ENCODE measurements at places on chromosomes 13 and 19. TPM values are rescaled to one million over a fixed set of nuclear protein-coding genes. Genes with fewer than 3 reads are reported as not detected.

PCDH17 gene
- total RNA-seq, result not detected

SOHLH2 gene
- not detected for total RNA-seq

SCGB2B2 gene
- total RNA-seq, result 0.82 TPM

ASF1B gene
- total RNA-seq, result 4.6 TPM

ZNF66 gene
- total RNA-seq, result 15.7 TPM

NLRP13 gene
- not detected for total RNA-seq

LYL1 gene
- total RNA-seq, result 7.9 TPM

SLC25A41 gene
- total RNA-seq, result 0.96 TPM

- no peak for DNase-seq
Observed at GRCh38 chr13:54183166-54183565, 1154.6 kb downstream of the OLFM4 start.

GRCh38 chr13:46630431-46631178 is 77.6 kb downstream of the LRCH1 start:
- no peak for DNase-seq

GRCh38 chr13:41606646-41607045 is 149.3 kb downstream of the RGCC start:
- no peak for DNase-seq

DNA sequence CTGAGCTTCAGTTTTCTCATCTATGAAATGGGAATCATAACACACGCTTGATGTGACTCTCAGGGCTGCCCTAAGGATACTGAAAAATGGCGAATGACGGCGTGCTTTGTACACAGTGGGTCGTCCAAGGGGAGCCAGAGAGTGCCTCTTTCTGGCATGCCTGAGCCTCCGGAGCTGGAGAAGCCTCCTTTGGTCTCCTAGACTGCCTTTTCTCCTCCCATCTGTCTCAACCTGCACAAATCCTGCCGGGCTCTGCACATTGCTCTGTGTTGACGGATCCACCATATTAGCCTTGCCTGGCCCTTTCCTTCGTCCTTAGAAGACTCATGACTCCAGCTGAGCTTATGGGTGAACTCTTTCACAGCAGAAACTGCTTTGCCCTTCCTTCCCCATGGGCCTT is 220.9 kb downstream of the TSHZ3 start:
- DNase-seq, result no peak

DNA sequence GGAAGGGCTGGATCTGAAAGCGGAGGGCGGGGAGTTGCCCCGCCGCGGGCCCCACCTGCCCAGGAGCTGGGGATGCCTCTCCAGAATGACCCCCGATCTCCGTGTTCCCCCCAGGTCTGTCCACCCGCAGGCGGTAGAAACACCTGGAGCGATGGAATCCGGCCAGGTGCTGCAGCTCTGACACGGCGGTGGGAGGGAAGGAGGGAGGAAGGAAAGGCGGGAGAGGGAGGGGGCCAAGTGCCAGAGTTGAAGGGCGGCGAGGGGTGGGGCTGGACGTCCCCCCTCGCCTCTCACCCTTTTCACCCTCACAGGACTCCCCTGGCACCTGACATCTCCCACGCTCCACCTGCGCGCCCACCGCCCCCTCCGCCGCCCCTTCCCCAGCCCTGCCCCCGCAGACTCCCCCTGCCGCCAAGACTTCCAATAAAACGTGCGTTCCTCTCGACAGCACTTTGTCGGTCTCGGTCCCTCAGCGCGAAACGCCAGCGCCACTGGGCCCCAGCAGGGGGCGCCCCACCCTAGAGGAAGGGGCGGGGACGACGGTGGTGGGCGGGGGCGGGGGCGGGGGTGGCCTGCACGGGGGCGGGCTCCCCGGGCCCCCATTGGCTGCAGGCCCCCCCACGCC is 337 bp upstream of the FXYD7 start:
- DNase-seq, result peak; percentile 80

- DNase-seq, result no peak
Observed at GRCh38 chr19:33339016-33339984, 34.2 kb upstream of the CEBPG start.

GRCh38 chr19:6032381-6032780 is 54.4 kb upstream of the RANBP3 start:
- no peak for DNase-seq

DNA sequence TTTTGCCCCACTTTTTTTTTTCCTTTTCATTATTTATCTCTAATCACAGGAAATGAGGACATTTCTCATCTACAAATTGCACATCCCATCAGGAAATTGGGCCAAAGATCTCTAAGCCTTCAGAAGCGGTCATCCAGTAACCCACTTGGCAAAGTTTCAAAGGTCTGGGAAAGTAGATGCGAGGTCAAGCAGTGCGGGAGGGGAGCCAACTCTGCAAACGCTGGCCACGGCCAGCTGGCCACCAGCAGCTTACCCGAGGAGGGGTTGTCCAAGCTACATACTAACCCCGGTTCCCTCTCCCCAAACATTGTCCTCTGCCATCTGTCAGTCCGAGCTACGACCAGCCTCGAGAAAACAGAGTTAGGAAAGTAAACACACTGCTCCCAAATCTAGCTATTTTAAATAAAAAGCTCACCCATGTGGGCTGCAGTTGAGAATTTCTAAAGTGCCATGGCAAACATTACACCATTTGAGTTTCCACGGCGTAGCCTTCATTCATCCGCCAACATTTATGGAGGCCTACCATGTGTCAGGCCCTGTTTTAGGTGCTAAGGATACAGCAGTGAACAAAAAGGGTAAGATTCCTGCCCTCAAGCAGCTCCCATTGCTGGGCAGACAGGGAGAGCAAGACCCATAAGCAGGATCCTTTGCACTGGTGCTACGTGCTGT is 11.5 kb downstream of the FFAR2 start:
- no peak for DNase-seq

GRCh38 chr13:44664308-44664707 is 88.2 kb upstream of the TSC22D1 start:
- no peak for DNase-seq

DNA sequence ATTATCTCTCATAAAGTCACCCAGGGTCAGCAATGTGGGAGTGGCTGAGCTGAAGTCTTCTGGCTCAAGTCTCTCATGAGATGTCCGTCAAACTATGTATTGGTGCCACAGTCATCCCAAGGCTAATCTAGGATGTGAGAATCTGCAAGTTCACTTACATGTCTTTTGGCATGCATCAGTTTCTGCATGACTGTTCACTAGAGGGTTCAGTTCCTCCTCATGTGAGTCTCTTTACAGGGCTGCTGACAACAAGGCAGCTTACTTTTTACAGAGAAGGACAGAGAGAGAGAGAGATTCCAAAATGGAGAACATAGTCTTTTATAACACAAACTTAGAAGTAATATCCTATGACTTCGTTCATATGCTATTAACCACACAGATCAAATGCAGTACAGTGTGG is 328.8 kb upstream of the SLITRK1 start:
- DNase-seq, result no peak

DNA sequence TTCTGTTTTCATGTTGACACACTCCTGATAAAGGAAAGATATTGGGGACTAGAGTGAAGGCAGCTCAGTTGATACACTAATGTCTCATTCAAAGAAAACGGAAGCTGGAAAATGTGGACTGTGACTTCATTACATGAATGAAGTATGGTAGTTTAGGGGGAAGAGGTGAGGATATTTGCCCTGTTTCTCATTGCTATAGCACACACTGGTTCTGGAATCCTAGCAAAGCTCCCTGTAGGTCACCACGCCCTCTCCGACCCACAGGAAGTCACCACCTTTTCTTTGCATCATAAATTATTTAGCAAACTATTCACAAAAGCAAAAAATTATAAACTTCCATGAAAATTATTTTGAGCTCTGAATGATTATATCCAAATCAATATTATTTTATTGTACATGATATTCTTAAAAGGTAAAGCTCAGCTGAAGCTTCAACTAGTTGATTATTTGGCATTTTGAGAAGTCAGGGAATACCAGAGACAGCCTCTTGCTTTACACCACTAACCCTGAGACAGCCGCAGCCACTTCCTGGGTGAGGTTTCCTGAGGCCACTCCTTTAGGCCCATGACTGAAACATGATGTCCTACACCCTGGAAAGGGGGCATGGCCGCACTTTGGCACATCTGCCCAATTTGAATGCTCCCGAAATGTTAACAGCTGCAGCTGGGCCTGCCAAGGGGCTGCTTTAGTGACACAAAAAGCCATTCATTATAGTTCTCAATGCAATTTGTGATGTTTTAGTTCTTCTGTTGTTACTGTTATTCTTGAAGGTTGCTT is 50.0 kb upstream of the WDFY2 start:
- peak; percentile 4 for DNase-seq

- no peak for DNase-seq
Observed at GRCh38 chr13:95060014-95060519, 241.2 kb downstream of the ABCC4 start.

DNA sequence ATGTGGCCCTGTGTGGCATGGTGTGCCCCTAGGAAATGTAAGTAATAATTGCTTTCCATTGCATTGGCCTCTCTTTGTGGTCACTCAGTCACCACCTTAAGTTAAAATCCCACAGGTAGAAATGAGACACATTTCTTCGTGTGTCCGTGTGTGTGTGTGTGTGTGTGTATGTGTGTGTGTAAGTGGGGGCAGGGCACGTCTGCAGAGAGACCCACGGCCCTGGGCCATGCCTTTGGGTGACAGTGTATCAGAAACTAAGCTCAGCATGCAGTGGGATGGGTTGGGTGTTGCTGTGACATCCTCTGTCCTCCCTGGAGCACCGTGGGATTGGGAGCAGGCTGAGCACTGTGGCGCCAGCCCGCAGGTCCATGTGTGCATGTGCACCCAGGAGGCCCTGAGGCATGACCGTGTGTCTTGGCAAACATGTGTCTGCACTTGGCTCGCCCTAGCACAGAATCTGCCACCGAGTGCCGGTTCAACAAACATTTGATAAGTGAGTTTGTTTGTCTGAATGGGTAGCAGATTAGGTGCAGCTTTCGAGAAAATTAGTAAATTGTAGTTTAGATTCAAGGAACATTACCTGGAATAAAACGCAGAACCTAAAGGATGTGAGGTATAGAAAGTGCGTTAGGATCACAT is 91.8 kb downstream of the WTIP start:
- no peak for DNase-seq

- no peak for DNase-seq
Observed at GRCh38 chr13:35144166-35144890, 202.3 kb downstream of the NBEA start.

- no peak for DNase-seq
Observed at GRCh38 chr13:107028751-107029150, 460.8 kb upstream of the ARGLU1 start.

DNA sequence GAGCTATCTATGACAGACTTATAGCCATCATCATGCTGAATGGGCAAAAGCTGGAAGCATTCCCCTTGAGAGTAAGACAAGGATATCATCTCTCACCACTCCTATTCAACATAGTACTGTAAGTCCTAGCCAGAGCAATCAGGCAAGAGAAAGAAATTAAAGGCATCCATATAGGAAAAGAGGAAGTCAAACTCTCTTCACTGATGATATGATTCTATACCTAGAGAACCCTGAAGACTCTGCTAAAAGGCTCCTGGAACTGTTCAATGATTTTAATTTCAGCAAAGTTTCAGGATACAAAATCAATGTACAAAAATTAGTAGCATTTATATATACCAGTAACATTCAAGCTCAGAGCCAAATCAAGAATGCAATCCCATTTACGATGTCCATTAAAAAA is 21.7 kb upstream of the C1QTNF9B start:
- DNase-seq, result no peak

DNA sequence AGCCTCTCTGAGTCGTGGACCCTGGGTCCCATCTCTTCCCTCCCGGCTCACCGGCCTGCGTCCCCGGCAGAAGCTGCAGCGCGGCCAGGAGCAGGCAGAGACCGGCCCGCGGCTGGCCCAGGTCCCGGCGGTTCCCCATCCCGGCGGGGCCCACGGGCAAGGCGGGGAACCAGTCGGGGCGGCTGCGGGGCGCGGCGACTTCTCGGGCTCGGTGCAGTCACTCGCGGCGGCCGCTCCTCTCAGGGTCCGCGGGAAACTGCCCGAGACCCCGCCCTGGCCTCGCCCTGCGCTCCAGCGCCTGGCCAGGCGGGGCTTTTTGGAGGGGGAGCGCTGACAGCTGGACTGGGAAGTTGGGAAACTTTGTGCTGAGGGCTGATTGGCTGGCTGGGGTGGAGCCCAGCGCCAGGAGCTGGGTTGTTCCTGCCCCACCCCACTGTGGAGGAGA is at the start of gene COL5A3:
COL5A3 (minus strand) TSS at position 258 of the 445 bp plus-strand sequence; CDS start at position 139, 119 bp downstream.
- no peak for DNase-seq

DNA sequence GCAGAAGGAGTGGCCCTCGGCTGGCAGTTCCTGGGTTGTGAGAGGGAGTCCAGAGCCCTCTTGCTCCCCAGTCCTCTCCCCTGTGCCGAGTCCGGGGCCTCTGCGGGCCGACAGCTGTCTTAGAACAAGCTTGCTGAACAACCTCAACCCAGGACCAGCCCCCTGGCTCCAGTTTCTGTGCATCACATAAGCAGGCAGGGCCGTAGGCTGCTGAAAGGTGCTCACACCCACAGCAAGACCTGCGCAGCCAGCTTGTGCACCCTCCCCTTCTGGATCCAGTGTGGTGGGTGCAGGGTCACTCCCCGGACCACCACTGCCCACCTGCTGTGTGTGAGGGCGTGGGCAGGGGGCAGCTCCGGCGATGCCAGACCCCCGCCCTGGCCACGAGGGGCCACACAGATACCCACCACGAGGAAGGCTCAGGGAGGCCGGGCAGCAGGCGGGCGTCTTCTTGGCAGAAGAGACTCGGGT is 25.2 kb upstream of the F7 start:
- no peak for DNase-seq

DNA sequence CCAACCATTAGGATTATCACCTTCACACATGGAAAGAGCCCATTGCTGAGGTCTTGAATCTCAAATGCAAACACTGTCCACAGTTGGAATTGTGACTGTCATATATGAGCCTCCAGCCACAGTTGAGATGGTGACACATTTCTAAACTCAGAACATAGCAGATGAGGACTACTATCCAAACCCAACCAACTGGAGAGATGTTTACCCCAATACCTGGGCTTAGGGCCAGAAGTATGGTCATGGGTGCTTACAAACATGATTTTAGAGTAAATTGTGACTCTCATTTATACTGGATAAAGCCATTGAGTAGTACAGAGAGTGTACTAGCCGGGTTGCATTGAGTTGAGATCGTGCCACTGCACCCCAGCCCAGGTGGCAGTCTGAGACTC is 14.0 kb upstream of the ZNF681 start:
- no peak for DNase-seq

GRCh38 chr13:32998966-32999365 is 17.3 kb upstream of the KL start:
- no peak for DNase-seq

DNA sequence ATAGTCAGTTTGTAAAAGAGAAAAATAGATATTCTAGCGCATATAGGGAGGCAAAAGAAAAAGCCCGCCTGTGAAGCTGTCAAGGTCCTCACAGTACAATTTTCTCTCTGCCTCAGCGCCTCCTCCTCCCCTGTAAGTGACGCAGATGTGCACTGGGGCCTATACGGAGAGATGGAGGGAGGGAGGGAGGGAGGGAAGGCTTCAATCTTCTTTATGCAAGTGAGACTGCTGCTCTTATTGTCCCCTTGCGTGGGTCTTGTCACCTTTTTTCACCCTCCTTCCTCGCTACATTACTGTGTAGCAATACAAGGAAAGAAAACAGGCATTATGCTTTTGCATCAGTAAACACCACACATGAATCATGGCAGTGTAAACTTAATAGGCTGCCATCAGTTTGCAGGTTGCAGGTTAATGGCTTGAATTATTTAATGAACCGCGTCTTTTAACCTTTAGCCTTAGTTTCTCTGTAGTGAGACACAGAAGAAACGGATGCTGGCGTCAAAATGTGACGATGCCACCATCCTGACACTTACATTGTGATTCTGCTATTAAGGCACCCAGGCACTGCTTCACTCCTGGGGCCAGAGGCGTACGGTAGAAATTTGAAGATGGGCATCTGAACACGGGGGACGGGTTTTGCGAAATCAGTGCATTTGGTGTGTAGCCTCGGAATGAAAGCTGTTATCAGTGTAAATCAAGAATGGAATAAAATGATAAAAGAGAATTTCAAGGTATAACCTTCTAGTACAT is at the start of gene KLHL1:
KLHL1 (minus strand) TSS at position 97 of the 750 bp plus-strand sequence. CDS start 753 bp downstream, outside the sequence.
- no peak for DNase-seq

Measured in naive thymus-derived CD8-positive, alpha-beta T cell (primary cell).